Stomach (tissue), 19 donors: ENCODE measurements at places on chromosomes 1 and 21.

GRCh38 chr1:83889707-83890106 lies 109.2 kb downstream of the TTLL7 start:
- DNase-seq, result no peak

DNA sequence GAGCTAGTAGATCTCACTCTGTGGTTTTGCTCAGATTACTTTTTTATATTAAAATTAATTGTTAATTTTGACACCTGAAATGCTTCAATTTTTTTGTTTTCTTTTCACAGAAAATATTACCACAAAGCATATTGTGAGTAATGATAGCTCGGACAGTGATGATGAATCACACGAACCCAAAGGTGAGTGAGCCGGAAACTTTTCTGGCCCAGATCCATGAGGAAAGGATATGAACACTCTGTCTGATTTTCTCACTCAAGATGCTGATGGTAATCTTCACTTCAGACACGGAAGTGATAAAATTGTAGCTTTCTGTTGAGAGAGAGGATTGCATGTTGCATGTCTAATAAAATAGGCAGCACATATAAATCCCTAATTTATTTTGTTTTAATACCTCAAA lies 121.8 kb downstream of the PLA2G4A start:
- DNase-seq, result no peak

GRCh38 chr1:181635110-181635509 lies 151.8 kb downstream of the CACNA1E start:
- DNase-seq, result no peak

DNA sequence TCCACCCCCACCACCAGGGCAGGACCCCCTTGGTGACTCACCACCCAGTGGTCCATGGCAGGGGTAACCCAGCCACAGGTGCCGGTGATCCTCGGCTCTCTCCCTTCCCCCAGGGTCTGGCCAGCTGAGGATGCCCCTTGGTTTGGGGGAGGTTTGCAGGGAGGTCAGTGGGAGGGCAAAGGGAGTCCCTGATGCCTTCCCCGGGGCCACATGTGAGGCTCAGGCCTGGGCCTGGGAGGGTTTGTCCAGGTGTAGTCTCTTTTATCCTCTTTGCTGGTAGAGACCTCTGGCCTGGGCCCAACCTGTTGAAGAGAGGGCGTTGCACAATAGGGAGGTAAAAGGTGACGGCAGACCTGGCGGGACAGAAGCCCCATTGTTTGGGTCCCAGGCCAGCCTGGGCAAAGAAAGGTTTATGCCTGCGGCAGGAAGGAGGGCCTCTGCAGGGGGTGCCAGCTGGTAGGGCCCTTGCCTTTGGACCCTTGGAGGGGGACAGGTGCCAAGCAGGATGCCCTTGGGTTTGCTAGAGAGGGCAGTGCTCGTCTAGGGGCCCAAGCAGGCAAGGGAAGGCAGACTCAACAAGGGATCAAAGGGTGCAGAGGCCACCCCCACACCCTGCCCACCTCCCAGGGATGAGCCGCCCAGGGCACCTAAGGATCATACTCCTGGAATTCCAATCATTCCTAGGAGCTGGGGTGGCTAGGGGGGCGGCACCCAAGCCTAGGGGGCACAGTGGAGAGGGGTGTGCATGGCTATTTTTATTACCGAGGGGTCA lies 760 bp upstream of the TINAGL1 start:
- DNase-seq, result peak; percentile 91

DNA sequence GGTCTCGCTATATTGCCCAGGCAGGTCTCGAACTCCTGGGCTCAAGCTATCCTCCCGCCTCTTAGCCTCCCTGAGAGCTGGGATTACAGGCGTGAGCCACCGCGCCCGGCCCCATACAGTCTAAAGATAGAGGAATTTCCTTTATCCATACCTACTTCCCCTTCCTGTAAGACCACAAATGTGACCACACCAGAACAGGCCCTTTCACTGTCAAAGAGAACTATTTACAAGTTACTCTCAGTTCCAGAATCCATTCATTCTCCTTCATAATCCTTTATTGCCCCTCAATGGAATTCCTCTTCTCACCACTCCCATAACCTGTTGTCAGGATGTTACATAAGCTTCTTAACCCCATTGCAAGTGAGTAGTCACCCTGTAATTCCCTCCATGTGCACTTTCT lies 26.3 kb upstream of the SLC5A9 start:
- no peak for DNase-seq

DNA sequence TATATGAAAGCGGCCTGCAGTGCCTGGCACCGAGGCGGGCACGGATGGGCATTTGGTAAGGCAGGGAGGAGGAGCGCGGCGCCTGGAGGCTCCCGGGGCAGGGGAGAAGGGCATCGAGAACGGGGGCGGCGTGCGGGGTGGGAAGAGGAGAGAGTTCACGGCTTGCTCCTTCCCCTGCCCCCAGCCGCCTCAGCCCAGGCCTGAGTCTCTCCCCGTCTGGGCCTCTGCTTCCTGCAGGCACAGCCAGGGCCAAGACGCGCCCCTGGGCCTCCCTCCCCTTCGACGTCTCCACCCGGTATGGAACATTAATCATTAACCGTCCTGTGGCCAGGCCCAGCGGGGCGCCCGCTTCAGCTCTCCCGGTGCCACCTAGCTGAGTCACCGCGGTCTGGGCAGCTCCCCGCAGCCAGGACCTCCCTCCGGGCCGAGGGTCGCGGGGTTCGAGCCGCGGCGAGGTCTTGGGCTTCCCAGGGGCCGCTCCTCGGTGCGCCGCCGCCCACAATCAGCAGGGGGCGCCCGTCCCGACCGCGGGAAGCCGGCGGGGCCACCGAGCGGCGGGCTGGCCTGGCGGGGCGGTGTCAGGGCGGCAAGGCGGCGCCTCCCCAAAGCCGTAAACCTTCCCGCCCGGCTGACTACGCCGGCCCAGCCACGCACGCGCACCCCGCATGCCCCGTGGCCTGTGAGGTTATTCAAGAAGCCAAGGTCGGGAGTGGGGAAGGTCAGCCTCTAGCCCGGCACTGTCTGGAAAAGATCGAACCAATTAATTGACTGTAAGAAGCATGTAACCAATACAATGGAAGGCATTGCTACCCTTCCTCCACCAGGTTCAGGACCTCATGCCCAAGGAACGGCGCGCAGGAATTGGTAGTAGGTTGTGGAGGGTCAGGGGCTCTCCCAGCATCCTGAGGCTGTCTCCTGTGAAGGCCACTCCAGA lies 23.4 kb upstream of the RD3 start:
- DNase-seq, result peak; percentile 97

DNA sequence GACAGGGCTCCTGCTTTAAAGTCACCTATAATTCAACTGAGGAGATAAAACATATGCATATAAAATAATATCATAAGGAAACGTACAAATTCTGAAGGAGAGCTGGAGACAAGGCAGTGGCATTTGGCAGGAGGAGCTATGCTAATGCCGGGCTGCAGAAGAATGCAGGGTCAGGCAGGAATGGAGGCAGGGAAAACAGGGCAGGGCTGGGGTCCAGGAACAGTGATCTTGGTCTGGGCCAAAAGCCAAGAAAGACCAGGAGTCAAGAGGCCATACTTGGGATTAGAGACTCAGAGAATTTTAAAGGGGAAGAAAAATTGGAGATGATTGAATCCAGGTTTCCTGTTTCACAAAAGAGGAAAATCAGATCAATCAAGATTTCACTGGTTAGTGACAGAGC lies 20.0 kb upstream of the BRDT start:
- DNase-seq, result peak; percentile 36

DNA sequence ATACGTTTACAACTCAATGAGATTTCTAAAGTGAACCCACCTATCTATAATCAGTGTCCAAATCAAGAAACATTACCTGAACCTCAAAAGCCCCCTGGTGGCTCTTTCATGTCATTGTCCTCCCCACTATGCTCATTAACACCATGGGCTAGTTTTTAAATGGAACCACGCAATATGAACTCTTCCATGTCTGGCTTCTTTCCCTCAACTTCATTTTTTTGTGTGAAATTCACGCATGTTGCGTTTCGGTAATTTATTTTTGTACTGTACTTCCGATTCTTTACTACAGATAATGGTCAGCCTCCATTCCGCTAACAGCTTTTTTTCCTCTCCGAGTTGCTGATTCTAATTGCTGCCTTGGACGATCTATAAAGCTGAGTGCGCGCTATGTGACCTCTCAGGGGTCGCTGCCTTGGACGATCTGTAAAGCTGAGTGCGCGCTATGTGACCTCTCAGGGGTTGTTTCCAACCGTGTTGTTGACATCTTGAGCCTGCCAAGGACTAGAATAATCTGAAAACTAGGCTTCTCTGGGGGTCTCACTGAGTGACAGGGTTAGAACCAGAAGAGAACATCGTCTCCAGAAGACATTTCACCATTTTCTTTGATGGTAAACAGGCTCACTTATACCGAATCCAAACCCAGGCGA lies 1.1 kb upstream of the CACYBP start:
- peak; percentile 40 for DNase-seq

GRCh38 chr1:236039740-236040685 lies 24.9 kb downstream of the NID1 start:
- DNase-seq, result no peak

DNA sequence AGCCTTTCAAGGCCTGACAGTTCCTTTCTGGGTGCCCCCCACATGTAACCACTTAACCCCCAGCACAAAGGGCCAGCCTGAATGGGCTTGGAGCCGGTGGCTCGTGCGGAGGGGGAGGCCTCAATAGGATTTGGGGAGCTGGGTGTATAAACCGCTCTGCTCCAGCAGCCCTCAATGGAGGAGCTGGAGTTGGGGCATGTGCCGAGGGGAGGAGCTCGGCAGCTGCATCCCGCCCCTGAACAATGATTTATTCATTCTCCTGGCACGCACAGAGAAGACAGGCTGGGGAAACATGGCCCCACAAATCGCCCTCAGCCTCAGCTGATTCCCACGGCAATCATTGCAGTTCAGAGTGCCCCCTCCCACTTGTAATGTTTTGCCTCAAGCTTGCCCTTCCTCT lies 6.9 kb upstream of the C1orf216 start:
- no peak for DNase-seq

- peak; percentile 69 for DNase-seq
These were observed 3.9 kb upstream of the NUAK2 start for GRCh38 chr1:205325334-205325884.

DNA sequence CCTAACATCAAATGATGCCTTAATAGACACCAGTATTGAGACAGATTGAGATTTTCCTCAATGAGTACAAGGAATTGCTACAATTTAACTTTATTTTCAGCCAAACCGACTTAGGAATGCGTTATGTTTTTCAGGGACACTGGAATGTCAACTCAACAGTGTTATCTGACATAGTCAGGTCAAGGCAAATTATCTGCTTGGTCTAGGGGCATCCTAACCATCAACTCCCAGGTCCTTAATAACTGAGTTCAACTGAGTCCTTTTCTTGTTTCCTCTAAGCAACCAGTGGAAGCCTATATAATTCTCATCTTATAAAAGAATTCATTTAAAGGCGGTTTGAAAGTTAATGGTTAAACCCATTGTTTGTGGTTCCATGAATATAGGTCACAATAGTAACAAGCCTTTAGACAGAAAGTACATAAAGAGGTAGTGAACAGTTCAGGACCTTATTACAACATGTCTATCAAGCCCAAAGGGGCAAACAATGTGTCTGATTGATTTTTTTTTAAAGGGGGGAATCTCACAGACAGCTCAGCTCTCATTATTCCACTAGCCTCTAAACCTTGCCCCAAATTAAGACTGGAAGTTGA lies 32.3 kb upstream of the NR5A2 start:
- no peak for DNase-seq

GRCh38 chr1:22606161-22606560 lies 30.3 kb upstream of the C1QA start:
- no peak for DNase-seq

GRCh38 chr1:174990382-174990999 lies 9.3 kb upstream of the CACYBP start:
- peak; percentile 55 for DNase-seq
